ENCODE measurements at places on chromosomes 3 and 15.

DNA sequence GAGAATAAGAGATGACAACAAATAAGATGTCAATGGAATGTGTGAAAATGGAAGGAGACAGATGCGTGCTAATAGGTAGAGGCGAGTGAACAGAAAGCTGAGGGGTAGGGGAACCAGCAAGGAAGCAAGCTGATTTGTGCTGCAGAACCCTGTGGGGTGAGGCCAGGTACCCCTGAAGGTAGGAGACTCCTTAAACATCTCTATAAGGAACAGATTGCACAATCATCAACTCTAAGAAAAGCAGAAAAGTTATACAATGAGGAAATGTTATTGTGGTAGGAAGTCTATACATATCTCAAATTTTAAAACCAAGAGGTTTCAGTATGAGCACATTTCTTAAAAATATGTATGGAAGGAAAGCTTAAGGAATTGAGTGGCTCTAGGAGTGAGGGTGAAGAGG lies 315.0 kb upstream of the TPM1 start:
- DNase-seq = no peak

- no peak for DNase-seq
Observed at GRCh38 chr3:168984872-168985271, 678.6 kb downstream of the MECOM start.

DNA sequence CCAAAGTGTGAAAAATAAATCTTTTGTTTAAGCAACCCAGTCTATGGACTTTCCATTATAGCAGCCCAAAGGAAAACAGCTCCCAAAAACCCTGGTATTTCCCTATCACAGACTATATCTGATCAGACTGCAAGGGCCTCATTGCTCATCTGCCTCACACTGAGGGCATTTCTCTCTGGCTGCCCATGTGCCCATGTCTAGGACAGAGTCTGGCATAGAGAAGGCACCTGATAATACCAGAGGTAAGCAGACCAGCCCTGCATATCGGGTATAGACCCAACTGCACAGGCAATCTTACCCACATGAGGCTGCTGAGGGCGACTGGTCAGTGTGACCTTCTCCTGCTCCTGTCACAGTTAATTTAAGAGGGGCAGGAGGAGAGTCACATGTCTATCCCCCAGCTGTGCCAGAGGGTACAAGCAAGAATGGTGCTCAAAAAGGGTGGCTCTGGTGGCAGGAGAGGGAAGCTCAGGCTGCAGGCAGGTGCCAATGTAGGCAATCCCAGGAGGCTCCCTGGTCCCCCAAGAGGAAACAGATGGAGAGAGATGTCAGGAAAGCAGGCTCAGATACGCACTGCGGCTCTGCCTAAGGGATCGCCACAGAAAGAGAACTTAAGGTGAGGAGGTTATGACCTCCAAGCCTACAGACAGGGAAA lies 3.1 kb downstream of the CSRNP1 start:
- no peak for DNase-seq

DNA sequence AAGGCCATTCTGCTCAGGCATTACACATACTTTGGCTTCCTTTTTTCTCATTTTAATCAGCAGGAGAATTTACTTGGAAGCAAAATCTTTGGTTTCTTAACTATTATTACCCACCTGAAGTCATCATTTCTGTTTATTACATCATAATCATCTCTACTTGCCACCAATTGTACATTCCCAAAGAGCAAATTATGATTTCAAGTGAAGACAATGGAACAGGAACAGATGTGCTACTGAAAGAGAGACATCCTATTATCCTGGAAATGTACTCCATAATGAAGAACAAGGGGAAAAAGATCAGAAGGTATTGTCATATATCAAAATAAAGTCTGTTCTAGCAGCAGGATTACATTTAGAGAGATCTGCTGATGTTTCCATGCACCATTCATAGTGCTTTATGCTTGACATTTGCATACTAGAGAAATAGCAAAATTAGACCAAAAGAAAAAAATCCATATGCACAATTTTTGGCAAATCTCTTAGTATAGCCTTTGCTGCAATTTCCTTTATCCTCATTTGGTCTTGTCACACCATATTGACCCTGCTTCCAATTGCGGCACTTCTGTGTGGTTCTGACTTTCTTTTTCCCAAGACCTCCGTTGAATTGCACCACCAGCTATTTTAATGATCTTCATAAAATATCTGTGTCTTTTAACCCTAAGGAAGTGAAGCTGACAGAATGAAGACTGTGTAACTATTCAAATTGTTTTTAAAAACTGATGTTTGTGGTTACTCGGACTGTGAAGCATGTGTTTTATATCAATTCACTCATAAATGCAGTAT lies 683.8 kb downstream of the ZNF385D start:
- DNase-seq = no peak

DNA sequence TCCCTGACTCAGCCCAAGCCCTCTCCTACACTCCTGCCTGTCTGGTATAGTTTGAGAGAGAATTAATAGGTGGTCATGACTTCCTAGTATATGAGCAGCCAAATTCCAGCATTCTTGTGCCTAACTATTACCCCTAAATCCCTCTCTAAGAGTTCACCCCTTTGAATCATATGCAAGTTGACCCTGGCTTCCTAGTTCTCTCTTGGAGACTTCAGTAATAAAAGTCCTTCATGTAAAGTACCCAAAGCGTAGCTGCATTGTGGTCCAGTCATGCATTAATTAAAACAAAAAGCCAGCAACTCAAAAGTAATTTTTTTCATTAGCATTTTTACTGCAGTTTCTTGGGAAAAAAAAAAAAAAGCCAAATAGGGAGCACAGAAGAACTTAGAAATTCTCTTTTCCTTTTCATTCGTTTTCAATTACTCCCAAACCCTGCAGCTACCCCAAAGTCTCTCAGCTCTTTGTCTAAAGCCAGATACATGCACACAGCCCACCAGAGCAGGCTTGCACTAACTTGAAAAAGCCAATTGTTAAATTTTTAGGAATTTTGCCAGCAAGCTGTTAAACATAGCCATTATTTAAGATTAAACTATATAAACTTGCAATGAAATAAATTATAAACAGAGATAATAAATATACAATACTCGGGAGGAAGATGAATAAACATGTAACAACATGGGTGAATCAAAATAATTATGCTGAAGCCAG lies 50.1 kb upstream of the STT3B start:
- no peak for DNase-seq

DNA sequence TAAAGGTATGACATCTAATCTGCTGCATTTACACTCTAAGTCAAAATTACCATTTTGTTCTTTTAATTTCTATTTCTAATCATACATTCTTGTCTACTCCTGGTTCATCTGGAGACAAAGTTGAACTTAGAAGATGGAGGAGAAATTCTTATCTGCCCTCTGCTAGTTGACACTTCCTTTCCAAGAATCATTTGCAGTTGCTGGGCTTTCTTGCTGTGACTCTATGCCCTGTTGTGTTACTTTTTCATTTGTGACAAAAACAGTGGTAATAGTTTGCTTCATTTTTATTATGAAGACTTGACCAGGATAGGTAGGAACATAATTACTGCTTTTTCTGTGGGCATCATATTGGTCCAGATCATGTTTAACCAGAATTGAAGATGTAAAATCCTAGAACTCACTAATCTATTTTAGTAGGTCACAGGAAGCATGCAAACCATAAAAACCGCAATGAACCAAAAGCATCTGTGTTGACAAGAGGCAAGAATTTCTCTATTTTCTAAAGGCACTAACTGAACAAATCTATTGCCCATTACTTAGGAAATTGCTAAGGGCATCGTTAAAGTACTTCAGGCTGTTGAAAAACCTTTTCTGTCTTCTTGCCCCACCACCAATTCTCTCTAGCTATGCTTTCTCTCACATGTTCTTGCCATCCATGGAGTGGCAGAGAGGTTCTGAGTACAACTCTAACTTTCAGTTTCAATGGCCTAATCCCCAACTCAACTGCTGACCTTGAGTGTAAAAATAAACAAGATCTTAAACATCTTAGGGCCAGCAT lies 4.2 kb upstream of the CCR2 start:
- no peak for DNase-seq

- no peak for DNase-seq
Observed at GRCh38 chr3:127767126-127767525, 55.2 kb downstream of the MGLL start.

DNA sequence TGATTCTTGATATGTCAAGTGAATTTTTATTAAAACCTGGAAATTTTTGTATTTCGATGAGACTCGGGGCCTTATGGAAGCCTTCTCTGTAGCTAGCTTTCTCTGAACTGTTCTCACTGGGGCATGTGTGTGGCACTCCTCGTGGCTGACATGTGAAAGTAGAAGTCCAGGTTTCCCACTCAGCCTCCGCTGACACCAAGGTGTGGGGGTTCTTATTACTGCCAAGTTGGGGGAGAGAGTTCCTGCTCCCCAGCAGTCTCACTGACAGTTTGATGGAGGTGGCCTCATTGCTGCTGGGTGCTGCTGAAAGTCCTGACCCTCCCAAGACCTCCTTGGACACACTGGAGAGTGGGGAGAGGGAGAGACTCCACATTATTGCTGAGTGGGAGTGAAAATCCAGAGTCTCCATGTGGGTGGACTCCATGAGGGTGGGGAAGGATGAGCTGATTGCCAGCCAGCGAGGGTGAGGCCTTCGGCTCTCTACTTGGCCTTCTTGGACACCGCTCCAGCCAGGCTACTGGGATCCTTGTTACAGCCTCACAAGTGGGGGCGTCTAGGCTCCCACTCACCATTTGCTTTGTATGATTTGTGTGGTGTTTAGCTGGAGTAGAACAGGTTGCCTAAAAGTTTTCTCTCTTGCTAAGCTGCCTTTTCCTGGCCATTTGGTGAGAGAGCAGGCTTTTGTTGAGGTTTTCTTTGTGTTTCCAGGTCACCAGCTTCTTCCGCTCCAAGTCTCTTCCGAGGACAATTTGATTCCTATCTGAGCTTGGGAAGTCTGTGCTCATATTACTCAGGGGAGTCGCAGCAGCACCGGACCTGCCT lies 64.1 kb downstream of the LSM3 start:
- DNase-seq = no peak

- no peak for DNase-seq
Observed at GRCh38 chr3:158908187-158908734, 106.4 kb downstream of the MFSD1 start.

DNA sequence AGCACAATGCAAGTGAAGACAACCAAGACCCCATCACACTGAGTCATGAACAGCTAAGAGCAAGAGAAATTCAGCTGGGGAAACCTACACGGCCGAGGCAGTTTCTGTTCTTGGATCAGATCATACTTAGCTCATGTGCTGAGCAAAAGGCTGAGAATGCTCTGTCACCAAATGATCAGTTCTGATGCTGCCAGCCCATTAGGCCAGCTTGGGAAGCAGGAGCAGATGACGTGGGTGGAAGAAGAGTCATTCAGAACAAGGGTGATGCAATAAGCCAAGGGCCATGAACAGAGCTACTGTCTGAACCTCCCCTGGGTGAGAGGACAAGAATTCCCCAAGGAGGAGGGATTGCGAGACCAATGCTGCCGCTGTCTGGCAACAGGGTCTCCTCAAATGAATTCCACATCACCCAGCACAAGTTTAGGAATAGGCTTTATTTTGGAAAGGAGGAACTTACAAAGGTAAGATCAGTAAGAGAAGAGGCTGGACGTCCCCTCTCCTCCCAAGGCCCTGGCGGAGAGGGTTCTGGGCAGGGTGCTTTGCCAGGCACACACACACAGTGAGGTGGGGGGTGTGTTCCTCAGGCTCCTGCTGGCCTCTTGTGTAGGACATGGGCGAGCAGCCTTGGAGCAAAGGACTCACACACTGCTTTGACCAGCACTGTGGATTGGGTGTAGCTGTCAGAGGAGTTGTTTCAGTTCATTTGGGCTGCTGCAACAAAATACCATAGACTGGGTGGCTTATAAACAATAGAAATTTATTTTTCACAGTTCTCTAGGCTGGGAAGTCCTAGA lies 65.6 kb upstream of the CTXND1 start:
- DNase-seq = peak; percentile 10

GRCh38 chr3:50862221-50862620 lies 187.5 kb downstream of the DOCK3 start:
- DNase-seq = peak; percentile 17

DNA sequence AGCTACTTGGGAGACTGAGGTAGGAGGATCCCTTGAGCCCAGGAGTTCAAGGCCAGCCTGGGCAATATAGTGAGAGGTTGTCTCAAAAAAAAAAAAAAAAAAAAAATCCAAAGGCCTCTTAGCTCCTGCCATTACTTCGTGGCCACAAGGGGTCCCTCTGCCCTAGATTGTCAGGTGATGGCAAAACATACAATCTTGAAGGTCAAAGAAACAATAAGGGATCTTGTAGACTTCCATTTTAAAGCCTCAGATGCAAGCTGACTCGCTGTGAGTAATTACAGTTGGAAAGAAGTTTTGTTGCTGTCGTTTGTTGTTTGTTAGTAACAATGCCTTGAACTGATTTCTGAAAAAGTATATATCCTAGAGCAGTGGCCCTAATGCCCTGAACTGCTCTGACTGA lies 55.9 kb upstream of the PLCL2 start:
- DNase-seq = peak; percentile 84

DNA sequence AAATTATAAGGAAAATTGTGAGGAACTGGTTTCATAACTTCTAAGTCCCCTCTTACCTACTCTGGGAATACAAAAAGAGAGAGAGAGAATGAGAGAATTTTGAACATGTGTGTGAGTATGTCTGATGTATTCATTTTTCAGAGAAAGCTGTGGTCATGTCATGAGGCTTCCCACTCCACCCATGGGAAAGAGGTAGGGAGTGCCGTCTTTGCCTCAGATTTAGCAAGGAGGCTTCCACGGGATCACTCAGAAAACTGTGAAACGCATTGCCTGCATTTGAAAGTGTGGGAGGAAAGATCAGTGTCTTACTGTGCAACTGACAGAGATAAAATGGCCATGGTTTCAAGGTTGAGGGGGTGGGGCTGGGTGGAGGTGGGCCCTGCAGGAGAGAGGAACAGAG lies 331.5 kb upstream of the CTNNB1 start:
- no peak for DNase-seq

- no peak for DNase-seq
Observed at GRCh38 chr3:147653367-147653923, 244.3 kb downstream of the ZIC1 start.

- DNase-seq = no peak
Observed at GRCh38 chr15:82047453-82048400, 1.9 kb upstream of the MEX3B start.

DNA sequence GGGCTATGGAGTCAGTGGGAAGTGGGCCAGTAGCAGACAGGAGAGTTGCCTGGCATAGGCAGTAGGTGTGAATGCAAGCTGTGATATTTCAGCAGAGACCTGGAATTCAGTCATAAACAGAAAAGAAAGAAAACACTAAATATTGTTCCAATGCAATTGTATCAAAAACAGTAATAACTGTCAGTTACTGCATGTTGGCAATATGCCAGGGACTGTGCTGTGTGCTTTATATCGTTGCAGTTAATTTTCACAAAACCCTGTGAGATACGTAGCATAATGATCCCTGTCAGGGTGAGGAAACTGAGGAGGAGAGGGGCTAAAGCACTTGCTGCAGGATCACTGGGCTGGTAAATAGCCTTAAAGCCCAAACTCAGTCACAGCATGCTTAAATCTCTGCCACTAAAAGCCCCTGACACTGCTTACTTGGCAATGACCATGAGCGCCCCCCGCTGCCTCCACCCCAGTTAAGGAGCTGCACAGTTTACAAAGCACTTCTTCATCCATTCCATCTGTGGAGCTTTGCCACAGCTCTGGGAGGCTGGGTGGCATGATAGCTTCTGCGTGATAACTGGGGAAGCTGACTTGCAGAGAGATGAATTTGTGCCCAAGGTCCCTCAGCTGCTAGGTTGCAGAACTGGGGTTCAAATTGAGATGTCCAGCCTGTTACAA lies 3.9 kb downstream of the SLC6A1 start:
- DNase-seq = no peak

- no peak for DNase-seq
Observed at GRCh38 chr15:40040293-40040635, 1.3 kb upstream of the SRP14 start.
